ENCODE measurements at places on chromosomes 13 and 19.

DNA sequence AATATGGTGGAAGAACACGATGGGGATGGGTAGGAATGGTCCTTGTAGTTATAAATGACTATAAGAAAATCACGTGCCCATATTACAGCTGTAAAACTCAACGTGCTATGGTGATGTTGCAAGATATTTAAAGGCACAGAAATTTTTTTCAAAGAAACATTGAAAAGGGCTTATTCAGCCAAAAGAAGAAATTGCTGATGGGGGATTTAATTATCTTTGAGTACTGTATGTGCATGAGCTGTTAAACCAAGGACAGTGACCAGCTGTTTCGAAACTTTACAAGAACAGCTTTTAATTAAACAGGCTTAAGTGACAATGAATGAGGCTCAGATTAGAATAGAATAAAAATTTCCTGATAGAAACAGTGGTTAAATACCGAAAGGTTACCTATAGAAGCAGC lies 339.0 kb downstream of the HS6ST3 start:
- no peak for DNase-seq

- no peak for DNase-seq
Measured at GRCh38 chr13:78572459-78572858, 30.9 kb downstream of the POU4F1 start.

DNA sequence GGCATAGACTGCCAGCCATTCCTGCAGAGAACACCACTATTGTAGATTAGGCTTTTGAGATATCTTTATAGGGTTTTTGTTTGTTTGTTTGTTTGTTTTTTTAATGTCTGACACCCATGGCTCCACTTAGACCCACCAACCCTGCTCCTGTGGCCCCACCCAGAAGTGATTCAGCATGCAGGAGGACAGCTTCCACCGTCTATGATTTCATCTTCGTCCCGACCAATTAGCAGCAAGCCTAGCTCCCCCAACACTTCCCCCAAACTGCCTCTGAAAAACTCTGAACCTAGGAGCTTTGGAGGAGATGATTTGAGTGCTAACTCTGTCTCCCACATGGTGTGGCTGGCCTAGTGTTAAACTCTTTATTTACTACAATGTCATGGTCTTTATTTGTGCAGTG lies 108.3 kb upstream of the RXFP2 start:
- no peak for DNase-seq

DNA sequence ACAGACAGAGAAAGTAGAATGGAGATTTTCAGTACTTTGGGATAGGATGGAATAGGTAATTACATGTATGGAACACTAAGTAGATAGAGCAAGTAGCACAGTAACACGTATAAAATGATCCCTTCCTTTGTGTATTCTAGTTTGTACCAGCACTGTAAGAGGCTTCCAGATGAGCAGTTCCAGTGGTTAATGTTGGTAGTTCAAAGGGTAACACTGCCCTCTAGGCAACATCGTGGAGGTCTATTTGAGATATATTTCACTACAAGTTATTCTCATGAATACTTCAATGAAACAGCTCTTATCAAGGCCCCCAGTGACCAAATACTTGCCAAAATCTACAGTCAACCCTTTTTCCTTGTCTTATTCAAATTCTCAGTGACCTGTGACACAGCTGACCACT lies 13.5 kb upstream of the ZNF563 start:
- peak; percentile 60 for DNase-seq

- DNase-seq, result no peak
Measured at GRCh38 chr13:91889641-91890040, 491.2 kb downstream of the GPC5 start.

GRCh38 chr19:7682175-7682855 lies 1.7 kb downstream of the TRAPPC5 start:
- DNase-seq, result no peak

DNA sequence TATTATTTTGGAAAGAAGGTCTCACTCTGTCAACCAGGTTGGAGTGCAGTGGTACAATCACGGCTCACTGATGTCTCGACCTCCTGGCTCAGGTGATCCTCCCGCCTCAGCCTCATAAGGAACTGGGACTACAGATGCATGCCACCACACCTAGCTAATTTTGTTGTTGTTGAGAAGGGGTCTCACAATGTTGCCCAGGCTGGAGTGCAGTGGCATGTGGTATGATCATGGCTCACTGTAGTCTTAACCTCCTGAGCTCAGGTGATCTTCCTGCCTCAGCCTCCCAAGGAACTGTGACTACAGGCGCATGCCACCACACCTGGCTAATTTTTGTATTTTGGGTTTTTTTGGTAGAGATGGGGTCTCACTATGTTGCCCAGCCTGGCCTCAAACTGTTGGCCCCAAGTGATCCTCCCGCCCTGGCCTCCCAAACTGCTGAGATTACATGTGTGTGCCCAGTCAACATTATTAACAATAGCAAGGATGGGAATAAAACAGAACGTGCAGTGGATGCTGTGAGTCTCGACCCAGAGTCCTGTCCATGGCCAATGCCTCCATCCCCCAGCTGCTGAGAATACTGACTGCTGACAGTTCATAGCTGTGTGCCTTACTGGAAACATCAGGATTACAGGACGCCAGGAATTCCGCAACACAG lies 5.4 kb upstream of the MBD3L3 start:
- DNase-seq, result no peak

GRCh38 chr19:18408053-18408476 lies 10.6 kb upstream of the LRRC25 start:
- peak; percentile 76 for DNase-seq
